ENCODE measurements at places on chromosomes 1 and 21. TPM values are rescaled to one million over a fixed set of nuclear protein-coding genes. Genes with fewer than 3 reads are reported as not detected.

Gene CD1D
- 0.66 TPM for total RNA-seq

- H3K4me1 ChIP-seq = no peaks in the 10 kb centered on the region
- H3K4me3 ChIP-seq = no peak overlapping the region
- no peak overlapping the region for H3K27ac ChIP-seq
- H3K27me3 ChIP-seq = no peaks in the 10 kb centered on the region
- DNase-seq = no peak
Measured at GRCh38 chr21:35405981-35406380, 356.9 kb upstream of the RUNX1 start.

Gene TBX19
- 0.26 TPM for total RNA-seq

DNA sequence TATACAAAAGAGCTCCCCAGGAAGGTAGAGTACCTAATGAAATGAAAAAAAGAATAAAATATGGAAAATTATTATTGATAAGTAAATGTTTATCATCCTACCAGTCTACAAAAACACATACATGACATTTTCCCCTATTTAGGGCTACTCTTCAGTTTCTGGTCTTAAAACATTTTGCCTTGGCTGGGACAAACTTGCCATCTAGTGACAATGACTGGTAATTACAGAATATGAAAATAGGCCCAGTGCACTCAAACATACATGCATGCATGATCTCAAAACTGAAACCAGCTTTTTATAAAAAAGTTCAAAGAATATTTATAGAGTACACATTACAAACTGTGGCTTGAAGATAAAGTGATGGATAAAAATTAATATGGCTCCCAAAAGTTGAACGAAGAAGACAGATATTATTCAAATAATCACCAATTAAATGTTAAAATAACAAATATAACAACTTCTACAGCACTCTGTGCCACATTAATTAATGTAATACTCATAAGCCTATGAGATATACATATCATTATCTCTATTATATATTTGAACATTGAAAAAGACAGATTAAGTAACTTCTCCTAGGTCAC is 10.5 kb upstream of the RNPC3 start:
- no peak overlapping the region for H3K4me3 ChIP-seq
- no peaks in the 10 kb centered on the region for H3K36me3 ChIP-seq
- no peaks in the 10 kb centered on the region for H3K27me3 ChIP-seq
- no peaks in the 10 kb centered on the region for H3K4me1 ChIP-seq

DNA sequence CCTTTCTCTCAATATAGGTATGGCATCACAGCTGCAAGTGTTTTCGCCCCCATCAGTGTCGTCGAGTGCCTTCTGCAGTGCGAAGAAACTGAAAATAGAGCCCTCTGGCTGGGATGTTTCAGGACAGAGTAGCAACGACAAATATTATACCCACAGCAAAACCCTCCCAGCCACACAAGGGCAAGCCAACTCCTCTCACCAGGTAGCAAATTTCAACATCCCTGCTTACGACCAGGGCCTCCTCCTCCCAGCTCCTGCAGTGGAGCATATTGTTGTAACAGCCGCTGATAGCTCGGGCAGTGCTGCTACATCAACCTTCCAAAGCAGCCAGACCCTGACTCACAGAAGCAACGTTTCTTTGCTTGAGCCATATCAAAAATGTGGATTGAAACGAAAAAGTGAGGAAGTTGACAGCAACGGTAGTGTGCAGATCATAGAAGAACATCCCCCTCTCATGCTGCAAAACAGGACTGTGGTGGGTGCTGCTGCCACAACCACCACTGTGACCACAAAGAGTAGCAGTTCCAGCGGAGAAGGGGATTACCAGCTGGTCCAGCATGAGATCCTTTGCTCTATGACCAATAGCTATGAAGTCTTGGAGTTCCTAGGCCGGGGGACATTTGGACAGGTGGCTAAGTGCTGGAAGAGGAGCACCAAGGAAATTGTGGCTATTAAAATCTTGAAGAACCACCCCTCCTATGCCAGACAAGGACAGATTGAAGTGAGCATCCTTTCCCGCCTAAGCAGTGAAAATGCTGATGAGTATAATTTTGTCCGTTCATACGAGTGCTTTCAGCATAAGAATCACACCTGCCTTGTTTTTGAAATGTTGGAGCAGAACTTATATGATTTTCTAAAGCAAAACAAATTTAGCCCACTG is 11.5 kb downstream of the HIPK1 start:
- no peaks in the 10 kb centered on the region for H3K4me1 ChIP-seq
- H3K27ac ChIP-seq = no peak overlapping the region
- H3K27me3 ChIP-seq = no peaks in the 10 kb centered on the region
- no peak for DNase-seq
- peaks cover 5% of the 10 kb centered on the region for H3K36me3 ChIP-seq

DNA sequence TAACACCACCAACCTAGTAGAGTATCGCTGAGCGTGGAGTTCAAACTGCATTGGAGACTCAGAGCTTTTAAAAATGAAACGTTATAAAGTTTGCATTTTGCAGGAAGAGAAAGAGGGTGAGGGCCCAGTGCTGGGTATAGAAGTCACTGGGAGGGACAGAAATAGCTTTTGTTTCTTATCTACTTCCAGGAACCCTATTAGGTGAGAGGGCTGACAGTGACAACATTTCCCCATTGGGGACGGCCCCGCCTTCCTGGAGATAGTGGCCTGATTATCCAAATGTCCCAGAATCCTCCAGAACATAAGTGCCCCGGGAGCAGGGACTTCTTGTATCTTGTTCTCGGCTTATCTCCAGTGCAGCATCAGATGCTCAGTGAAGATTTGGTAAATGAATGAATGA is 574.9 kb downstream of the PTPRU start:
- no peak for DNase-seq
- no peaks in the 10 kb centered on the region for H3K27me3 ChIP-seq
- no peaks in the 10 kb centered on the region for H3K36me3 ChIP-seq
- no peak overlapping the region for H3K4me3 ChIP-seq

GRCh38 chr1:87598429-87598828 is 269.7 kb downstream of the LMO4 start:
- H3K4me1 ChIP-seq = no peaks in the 10 kb centered on the region
- no peak for DNase-seq
- no peak overlapping the region for H3K27ac ChIP-seq
- no peaks in the 10 kb centered on the region for H3K36me3 ChIP-seq
- H3K4me3 ChIP-seq = no peak overlapping the region
- H3K27me3 ChIP-seq = no peaks in the 10 kb centered on the region

GRCh38 chr1:169650551-169650950 is 20.6 kb upstream of the SELP start:
- no peak overlapping the region for H3K4me3 ChIP-seq
- H3K27me3 ChIP-seq = no peaks in the 10 kb centered on the region
- no peaks in the 10 kb centered on the region for H3K4me1 ChIP-seq
- H3K36me3 ChIP-seq = no peaks in the 10 kb centered on the region

DNA sequence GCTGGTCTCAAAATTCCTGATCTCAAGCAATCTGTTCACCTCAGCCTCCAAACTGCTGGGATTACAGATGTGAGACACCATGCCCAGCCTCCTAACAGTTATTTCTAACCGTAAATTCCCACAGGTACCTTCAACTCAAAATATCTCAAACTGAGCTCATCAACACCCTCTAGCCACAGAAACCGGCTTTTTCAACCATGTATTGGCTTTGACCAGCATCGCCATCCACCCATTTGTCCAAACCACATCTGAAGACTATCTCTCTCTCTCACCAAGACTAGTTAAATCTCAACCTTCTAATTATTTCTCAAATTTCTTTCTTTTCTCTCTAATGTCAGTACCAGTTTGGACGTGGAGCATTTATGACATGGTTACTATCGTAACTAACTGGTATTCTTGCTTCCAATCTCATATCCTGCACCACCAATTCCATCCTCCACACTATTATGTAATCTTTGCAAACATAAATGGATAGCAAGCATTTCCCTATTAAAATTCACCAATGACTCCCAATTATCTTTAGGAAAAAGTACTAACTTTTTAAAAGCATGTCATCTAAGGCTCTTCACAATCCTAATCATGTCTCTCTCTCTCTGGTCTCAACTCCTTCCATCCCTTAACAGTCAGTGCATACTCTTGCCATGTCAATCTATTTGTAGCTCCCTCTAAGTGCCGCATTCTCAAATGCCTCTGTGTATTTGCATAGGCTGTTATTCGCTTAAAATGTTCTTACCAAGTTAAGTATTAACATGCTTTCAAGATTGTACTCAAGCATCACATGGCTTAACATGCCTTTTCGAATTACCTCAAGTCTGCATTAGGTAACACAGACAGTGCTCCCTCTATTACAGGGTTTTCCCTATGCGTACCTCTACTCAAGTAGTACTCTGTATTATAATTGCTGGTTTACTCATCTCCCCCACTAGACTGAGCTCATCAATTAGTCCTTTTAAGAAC is 18.1 kb downstream of the RSBN1 start:
- DNase-seq = no peak
- no peaks in the 10 kb centered on the region for H3K27me3 ChIP-seq
- no peak overlapping the region for H3K27ac ChIP-seq
- H3K4me3 ChIP-seq = no peak overlapping the region
- no peaks in the 10 kb centered on the region for H3K4me1 ChIP-seq

- H3K27ac ChIP-seq = no peak overlapping the region
- peaks cover 4% of the 10 kb centered on the region for H3K27me3 ChIP-seq
- H3K36me3 ChIP-seq = no peaks in the 10 kb centered on the region
- no peaks in the 10 kb centered on the region for H3K4me1 ChIP-seq
Measured at GRCh38 chr1:30726236-30726635, 2.9 kb upstream of the MATN1 start.

- no peak overlapping the region for H3K27ac ChIP-seq
- H3K27me3 ChIP-seq = no peaks in the 10 kb centered on the region
- no peak overlapping the region for H3K4me3 ChIP-seq
- H3K4me1 ChIP-seq = no peaks in the 10 kb centered on the region
- no peak for DNase-seq
Measured at GRCh38 chr1:62826901-62827300, 43.0 kb downstream of the ATG4C start.

All from fibroblast of lung (primary cell).